Fibroblast of mammary gland (primary cell): ENCODE measurements at places on chromosomes 2 and 18.

- DNase-seq = no peak
These were observed 67.0 kb upstream of the RMP24 start for GRCh38 chr18:35905436-35905835.

- DNase-seq = peak; percentile 66
These were observed 303.0 kb downstream of the DYSF start for GRCh38 chr2:71756280-71756906.

DNA sequence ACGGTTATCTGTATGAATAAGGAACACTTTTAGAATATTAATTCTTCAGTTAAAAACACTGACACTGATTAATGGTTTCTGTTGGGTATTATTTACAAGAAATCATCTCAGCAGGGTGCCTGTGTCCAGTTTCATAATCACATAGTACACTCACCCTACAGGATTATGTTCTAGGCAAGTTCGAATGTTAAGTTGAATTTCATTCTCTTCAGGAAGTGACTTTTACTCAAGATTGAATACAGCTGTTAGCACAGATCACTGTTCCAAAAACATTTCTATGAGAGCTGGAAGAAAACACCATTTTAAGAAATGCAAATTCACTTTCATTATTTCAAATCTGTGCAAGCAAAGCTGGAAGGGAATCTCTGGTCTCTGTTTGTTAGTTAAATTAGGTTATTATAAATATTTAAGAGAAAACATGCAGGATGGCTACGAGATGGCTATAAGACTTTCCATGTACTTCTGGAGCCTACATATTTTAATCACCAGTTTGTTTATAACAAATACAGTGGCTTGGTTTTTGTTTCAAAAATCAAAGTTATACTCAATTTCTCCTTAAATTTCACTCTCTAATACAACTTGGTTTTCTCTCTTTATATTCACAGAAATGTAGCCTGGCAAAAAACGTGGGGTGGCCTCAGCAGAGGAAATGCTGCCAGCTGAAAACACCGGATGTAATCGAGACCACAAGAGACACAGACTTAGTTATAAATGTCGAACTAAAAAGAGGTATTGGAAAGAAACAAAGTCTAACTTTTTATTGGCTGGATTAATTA, 65.8 kb downstream of the RBMS1 start:
- peak; percentile 93 for DNase-seq

GRCh38 chr18:66724664-66725356, 120.9 kb upstream of the CDH19 start:
- peak; percentile 4 for DNase-seq

GRCh38 chr2:105445498-105445897, 46.6 kb upstream of the FHL2 start:
- no peak for DNase-seq

GRCh38 chr18:76169733-76170132, 325.3 kb downstream of the ZNF516 start:
- no peak for DNase-seq

GRCh38 chr2:38454081-38454480, 77.0 kb upstream of the ATL2 start:
- DNase-seq = no peak
